Suppressor macrophage treated with lipopolysaccharide for 1 hour (primary cell): ENCODE measurements at places on chromosomes 4 and X.

GRCh38 chr4:89928838-89929237 lies 34.2 kb downstream of the MMRN1 start:
- DNase-seq: no peak

GRCh38 chr4:95694411-95694810 lies 145.5 kb upstream of the PDHA2 start:
- DNase-seq: no peak

- peak; percentile 36 for DNase-seq
Measured at GRCh38 chrX:13473442-13474163, 95.8 kb upstream of the EGFL6 start.

DNA sequence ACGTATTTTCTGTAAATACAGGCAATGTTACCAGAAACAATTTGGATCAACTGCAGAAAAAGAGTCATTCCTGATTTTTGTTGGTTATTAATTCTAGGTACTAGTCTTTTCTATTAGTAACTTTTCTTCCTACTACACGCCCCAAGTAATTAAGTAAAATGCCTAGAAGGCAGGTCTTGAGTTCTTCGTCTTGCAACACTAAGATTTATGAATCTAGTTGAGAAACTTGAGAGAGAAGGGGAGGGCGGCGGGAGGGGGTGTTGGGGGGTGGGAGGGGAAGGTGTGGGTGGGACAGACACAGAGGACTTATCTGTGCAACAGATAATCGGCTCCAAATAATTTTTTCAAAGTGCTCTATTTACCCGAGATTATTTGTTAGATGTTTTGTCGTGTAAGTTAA lies 3.0 kb downstream of the RAP2C start:
- DNase-seq: no peak

DNA sequence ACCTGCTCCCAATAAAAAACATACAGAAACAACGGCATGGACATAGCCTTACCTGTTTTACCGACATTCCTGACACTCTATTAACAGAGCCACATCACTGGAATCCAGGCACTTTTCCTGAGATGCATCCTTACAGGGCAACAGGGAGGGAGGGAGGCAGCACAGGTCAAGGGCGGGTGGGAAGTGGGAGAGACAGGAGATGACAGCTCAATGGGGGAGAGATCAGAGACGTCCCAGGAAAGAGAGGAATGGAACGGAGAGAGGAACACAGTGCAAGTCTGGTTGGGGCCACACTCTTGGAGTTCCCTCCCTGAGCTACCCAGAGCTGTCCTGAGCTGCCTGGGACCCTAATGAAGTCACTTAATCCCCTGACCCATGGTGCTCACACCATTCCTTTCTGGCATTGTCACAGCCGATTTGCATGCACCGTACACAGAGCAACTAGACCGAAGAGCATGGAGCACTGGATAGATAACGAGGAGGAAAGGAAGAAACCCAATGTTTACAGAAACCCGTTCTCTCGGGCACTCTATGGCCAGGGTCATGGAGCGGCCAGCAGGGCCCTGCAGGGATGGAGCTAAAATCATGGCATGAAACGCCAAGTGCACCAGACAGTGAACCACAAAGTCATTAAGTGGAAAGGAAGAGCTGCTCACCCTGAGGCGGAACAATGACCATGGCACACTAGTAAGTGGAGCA lies 93.1 kb downstream of the NSUN7 start:
- DNase-seq: no peak

DNA sequence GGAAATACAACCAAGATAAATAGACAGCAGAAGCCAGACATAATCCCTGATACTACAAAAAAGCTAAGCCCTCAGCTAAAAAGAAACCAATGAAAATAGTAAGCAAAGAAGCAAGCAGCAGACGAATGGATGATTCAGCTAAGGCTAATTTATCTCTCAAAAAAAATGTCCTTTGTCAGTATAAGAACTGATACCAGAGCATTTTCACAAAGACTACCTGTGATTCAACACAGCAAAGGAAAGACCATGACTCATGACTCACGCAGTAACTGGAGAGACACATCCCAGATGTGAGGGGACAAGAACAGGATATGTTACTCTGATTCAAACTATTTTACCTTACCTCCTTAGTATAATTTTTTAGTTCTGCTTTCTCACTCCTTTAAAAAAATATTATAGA lies 22.7 kb upstream of the TMPRSS11F start:
- no peak for DNase-seq

- DNase-seq: no peak
Measured at GRCh38 chr4:155007660-155008176, 200.7 kb upstream of the NPY2R start.

- DNase-seq: no peak
Measured at GRCh38 chrX:56600141-56600540, 36.7 kb downstream of the UBQLN2 start.

- DNase-seq: no peak
Measured at GRCh38 chr4:166091146-166091545, 218.1 kb downstream of the TLL1 start.

DNA sequence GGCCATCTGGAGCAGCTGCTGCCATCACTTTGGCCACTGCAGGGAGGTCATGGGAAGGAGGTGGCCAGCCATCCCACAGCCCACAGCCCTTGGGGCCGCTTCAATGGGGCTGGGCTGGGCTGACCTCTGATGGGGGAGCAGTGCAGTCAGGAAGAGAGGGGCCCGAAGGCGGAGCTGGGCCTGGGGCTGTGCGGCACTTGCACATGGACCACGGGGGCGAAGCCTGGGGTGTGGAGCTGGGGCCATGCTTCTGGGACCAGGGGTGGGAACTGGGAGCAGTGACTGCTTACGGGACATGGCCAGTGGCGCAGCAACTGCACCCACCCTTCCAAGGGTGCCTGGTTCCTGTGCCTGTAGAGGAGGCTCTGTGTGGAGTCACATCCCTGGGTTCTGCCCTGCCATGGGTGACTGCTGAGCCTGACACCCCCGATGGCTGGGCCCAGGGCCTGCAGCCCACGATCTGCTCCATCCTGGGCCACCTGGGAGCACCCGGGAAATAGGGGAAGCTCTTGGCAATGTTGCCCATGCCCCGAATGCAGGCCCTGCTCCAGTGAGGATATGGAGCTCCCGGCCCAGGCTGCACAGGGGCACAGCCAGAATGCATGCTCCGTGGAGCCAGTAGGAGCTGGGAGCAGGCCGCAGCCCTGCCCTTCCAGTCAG lies 22.4 kb upstream of the SULT1B1 start:
- DNase-seq: no peak

GRCh38 chr4:126028876-126029275 lies 714.1 kb downstream of the FAT4 start:
- no peak for DNase-seq

- DNase-seq: peak; percentile 42
Measured at GRCh38 chrX:29488919-29489318, 726.4 kb upstream of the MAGEB2 start.

- DNase-seq: no peak
Measured at GRCh38 chr4:48299560-48299959, 29.9 kb upstream of the TEC start.

GRCh38 chr4:10053635-10054453 lies 32.5 kb upstream of the SLC2A9 start:
- DNase-seq: no peak

DNA sequence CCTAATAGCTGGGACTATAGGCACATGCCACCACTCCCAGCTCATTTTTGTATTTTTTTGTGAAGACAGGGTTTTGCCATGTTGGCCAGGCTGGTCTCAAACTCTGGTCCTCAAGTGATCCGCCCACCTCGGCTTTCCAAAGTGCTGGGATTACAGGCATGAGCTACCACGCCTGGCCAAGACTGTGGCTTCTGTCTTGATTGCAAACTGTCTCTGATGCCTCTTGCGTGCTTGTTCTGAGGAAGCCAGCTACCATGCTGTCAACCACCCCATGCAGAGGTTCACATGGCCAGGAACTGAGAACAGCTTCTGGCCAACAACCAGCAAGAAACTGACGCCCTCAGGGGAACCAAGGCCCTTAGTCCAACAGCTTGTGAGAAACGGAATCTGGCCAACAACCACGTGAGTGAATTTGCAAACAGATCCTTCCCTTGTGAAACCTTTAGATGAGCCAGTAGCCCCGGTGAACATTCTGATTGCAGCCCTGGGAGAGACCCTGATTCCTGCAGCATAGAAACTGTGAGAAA lies 71.2 kb downstream of the SUPT20HL2 start:
- peak; percentile 65 for DNase-seq

- DNase-seq: no peak
Measured at GRCh38 chr4:82594456-82594855, 32.7 kb upstream of the TMEM150C start.

DNA sequence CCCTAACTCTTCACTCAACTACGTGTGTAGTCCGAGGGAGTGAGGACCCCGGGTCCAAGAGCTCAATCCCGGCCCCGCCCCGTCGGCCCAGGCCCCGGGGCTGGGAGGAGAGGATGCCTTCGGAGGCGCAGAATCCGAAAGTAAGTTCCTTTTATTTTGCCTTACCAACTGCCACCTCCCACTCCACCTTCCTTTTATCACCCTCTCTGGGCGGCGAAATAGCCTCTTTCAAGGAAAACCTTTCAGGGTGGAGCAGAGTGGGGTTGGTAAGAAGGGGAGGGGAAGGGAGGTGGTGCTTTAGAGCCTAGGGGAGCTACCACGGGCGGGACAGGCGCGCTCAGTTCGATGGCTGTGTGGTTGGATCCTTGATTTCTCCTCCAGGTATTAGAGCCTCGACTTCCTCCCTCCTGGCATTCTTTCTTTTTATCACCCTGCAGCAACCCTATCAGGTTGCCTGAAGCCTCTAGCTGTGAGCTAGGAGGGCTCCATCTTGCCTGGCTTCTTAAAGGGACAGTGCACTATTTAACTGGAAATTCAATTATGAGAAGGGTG lies 191.2 kb downstream of the RRAGB start:
- DNase-seq: no peak

GRCh38 chr4:74527049-74527448 lies 82.1 kb downstream of the AREG start:
- DNase-seq: peak; percentile 10

GRCh38 chr4:154626793-154627484 lies 14.5 kb upstream of the FGG start:
- peak; percentile 59 for DNase-seq

DNA sequence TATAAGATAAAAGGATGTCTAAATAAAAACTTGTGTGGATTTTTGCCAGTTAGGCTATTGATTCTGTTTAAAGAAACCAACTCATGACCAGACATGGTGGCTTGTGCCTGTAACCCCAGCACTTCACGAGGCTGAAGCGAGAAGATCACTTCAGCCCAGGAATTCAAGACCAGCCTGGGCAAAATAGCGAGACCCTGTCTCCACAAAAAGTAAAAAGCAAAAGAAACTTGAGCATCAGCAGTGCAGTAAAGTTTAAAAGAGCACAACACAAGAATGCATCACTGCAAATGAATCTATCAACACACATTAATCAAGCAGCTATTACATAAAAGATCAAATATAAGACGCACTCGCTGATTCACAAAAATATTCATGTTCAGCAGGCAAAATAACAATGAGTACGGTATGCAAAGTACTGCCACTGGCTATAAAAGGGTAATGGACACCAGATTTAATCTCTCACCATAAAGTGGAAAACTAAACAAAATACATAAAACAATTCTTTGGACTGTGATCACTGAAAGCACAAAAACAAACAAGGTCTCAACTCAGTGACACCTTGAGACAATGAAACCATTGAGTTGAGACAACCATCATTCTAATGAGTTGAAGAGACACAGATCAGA lies 41.3 kb downstream of the LRBA start:
- no peak for DNase-seq

DNA sequence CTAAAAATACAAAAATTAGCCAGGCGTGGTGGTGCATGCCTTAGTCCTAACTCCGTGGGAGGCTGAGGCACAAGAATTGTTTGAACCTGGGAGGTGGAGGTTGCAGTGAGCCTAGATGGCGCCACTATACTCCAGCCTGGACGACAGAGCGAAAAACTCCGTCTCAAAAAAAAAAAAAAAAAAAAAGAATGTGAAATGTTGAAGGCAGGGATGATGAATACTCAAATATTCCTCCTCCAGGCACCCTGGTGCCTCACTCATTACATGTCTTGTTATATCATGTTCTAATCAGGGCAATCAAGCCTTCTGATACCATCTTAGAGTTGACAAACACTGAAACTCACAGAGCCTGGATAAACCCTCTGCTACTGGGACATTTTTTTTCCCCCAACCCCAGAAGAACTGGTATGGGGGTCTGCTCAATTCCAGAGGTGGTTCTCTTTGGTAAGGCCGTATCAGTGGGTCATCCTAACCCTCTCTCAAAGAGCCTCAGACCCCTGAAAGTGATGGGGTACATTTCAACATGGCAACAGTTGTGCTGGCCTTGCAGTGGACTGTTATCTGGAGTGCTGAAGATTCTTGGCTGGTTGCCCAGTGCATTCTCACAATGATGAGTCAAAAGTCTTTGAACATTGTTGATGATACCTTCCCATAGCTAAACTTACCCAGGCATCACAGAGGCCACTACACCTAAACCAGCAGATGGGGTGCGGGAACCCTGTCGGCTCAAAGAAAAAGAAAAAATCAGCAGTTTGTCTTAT lies 2.4 kb upstream of the SH3KBP1 start:
- DNase-seq: peak; percentile 27

- peak; percentile 1 for DNase-seq
Measured at GRCh38 chr4:130028552-130028951, 932.6 kb downstream of the C4orf33 start.
